ENCODE measurements at places on chromosomes 13 and 19. TPM values are rescaled to one million over a fixed set of nuclear protein-coding genes. Genes with fewer than 3 reads are reported as not detected.

DNA sequence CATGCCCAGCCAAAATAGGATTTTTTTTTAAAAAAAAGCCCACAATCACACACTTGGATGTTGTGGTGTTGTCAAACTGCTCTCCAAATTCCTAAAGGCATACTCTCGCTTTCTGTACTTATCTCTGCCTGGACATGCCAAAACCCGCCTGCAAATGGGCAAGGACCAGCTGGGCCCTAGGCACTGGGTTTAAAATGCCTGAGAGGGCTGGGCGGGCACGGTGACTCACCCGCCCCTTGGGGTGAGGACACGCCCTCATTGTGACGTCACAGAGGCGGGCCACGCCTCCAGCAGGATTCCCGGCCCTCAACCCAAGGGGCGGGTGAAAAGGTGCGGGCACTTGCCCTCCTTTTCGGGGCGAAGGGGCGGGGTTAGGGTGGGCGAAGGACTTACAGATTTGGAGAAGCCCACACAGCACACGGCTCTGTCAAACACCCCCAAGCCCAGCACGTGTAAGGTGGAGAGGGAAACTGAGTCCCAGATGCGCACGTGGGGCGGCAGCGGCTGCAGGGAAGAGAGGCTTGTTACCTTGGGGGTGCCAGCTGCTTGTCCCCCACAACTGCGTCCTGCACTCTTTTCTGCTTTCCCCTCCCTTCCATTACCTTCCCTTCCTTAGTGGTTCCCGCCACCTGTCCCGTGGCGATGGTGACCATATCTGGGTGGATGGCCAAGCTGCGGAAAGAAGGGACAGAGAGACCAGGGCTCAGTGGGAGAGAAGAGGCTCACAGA is 6.6 kb downstream of the EML2 start:
- peak; percentile 80 for DNase-seq

- peak; percentile 48 for DNase-seq
These were observed 200.2 kb downstream of the DCLK1 start for GRCh38 chr13:35930665-35931631.

DNA sequence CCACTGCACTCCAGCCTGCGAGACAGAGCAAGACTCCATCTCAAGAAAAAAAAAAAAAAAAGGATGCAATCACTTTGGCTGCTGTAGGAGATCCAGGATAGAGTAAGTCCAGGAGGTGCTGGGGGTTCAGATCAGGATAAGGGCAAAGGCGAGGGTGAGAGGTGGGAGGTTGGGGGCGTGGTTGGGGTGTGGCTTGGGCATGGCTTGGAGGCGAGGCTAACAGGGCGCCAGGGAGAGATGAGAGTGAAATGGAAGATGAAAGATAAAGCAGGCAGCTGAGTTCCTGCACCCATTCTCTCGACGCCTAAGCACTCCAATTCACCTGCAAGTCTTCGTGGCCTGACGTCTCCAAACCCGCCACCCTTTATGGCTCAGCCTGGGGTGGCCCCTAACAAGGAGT is 25.0 kb upstream of the ZNRF4 start:
- no peak for DNase-seq

The EFNB2 gene
- total RNA-seq, result 8.4 TPM

The PLPPR2 gene
- 13.7 TPM for total RNA-seq

All from Right ventricle myocardium superior (tissue), 1 donor.